NCI-H1417 (cell line): ENCODE measurements at places on chromosomes 1 and 21.

- DNase-seq, result peak; percentile 74
Observed at GRCh38 chr1:93304716-93305138, 41.0 kb upstream of the DR1 start.

DNA sequence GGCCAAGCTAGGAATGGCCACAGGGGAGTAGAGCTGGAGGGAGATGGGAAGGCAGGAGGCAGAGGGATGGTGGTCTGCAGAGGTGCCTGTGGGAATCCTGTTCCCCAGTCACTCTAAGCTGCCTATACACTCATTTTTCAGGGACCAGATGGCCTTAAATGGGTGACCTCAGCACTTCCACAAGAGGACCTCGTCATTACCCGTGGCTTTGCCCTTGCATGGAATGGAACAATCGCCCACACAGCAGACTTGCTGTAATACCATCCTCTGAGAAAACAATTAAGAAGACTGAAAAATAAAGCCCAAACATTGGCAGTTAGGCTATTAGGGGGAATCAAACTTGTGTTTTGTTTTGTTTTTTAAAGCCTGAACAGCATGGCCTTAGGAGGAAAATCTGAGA lies 12.9 kb upstream of the TNN start:
- no peak for DNase-seq

DNA sequence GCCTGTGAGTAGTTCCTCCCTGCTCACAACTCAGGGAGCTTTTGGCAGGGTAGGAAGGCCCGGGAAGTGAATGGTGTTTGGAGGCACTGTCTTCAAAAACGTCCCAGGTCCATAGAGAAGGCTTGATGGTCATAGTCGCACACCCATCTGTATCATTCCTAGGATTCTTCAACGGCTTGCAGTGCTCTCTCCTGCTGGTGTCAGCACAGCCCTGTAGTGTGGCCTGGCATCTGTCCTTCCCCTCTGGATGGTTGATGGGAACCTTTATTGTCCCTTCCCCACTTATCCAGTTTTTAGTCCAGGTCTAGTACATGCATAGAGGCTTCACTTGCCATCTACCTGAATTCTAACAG lies 142.8 kb upstream of the HOOK1 start:
- DNase-seq, result no peak

GRCh38 chr1:199272628-199273086 lies 633.8 kb downstream of the PTPRC start:
- no peak for DNase-seq

GRCh38 chr1:10759413-10760200 lies 36.8 kb downstream of the CASZ1 start:
- DNase-seq, result no peak

GRCh38 chr1:202238914-202239313 lies 45.3 kb downstream of the LGR6 start:
- DNase-seq, result no peak

- DNase-seq, result no peak
Observed at GRCh38 chr21:19529031-19529430, 1125.4 kb upstream of the TMPRSS15 start.

DNA sequence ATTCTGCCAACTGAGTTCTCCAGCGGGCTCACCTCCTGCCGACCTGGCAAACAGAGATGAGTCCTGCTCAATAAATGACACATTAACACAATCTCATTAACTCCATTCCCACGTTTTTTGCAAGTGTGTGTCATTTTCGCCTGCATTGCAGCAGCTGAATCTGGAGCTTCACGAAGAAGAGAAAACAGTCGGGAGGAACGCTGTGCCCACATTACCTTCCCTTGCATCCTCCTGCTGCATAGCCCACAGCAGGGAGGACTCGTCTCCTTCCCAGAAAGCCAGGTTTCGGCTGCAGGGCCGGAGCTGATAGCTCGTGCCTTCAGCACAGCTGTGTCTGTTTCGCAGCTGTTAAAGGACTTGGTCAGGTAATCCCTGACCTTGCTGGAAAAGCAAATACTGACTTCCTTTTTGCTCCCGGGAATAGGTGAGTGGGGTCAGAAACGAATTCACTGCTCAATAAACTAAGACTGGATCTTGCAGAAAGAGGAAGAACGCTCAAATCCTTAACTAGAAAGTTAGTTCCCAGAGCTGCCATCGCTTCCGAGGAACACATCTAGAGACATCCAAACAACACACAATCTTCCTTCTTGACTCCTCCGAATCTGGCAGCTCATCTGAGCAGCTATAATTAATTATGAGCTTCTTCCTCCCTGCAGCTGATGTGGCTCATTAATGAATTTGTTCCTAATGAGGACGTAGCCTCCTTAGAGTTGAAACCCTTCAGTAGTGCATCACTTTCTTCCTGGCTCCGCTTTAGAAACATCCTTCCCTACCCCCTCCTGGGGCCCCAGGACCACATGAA lies 33.0 kb downstream of the KANK4 start:
- peak; percentile 64 for DNase-seq

GRCh38 chr1:151984313-151984956 lies 9.2 kb downstream of the S100A10 start:
- no peak for DNase-seq
